Fibroblast of skin of right quadriceps (primary cell): ENCODE measurements at places on chromosomes 6 and 20.

DNA sequence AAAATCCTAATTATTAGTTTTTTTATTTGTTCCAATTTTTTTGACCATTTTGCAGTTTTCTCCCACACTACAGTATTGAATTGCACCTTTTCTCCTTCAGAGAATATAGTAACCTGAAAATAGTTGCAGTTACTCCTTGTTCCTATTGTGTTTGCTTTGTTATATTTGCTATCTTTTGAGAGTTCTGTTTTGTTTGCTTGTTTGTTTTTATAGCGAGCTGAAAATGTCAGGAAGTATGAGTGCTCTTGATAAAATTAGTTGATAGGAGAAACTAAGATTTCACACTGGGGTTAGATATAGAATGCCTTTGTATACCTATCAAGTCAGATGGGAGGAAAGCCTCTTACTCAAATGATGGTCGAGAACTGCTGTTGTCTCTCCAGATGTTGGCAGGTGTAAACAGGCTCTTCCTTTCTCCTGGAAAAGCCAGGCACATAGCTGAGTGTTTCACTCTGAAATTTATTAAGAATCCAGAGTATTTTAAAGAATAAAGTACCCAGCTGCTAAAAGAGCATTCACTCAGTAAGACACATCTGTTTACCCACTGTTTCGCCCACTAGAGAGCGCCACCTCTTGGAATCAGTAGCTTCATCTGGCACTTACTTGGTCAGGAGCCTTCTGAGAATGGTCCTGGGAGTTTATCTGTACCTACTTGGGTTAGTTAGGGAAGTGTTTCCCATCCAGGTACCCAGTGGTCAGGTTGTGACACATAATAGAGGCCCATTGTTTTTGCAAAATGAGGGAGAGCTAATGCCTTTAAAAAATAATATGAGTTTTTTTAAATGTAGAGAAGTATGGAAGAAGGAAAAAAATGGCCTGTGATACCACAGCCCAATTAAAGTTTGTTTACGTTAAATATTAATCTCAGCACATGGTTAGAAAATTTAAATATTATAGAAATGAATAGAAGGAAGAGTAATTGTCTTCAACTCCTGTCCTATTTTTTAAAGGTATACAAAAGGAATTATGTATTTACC is 11.2 kb downstream of the NT5DC1 start:
- peak; percentile 21 for DNase-seq

- DNase-seq = peak; percentile 76
Observed at GRCh38 chr20:51750037-51750769, 18.0 kb downstream of the ATP9A start.

GRCh38 chr20:17344790-17345189 is 118.0 kb downstream of the PCSK2 start:
- DNase-seq = no peak

- DNase-seq = no peak
Observed at GRCh38 chr20:18754030-18754652, 59.4 kb upstream of the SCP2D1 start.

- DNase-seq = no peak
Observed at GRCh38 chr6:35008858-35009257, 119.8 kb downstream of the ANKS1A start.

GRCh38 chr6:52538901-52539354 is 37.9 kb downstream of the TRAM2 start:
- DNase-seq = peak; percentile 97

GRCh38 chr6:4133941-4134838 is 1.2 kb downstream of the ECI2 start:
- DNase-seq = peak; percentile 19

DNA sequence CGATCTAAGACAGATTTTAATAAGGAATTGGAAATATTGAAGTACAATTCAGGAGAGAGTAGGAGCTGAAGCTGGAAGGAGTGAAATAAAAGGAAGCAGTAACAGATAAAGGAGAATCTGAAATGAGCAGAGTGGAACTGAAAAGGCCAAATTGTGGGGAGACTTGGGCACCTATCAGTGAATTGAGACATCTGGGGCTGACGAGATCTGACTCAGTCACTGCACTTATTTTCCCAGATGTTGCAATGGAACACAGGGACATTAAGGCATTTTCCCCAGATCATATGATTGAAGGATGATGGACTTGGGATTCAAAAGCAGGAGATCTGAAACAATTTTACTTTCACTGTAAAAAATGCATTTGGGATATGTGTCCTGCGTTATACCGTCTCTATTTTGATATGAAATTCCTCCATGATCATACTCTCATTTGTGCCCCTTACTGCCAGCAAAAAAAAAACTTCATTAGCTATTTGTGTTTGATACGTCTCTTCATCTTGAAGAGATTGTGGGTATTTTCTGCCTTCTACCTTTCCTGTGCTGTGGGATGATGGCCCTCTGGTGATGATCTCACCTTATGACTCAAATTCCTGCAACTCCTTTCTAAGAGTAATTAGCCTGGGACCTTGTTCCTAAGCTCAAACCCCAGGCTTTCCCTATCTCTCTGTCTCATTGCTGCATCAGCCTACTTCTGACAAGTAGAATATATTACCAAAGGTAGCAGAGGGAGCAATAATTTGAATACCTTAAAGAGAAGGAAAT is 278.5 kb upstream of the MAN1A1 start:
- peak; percentile 45 for DNase-seq

DNA sequence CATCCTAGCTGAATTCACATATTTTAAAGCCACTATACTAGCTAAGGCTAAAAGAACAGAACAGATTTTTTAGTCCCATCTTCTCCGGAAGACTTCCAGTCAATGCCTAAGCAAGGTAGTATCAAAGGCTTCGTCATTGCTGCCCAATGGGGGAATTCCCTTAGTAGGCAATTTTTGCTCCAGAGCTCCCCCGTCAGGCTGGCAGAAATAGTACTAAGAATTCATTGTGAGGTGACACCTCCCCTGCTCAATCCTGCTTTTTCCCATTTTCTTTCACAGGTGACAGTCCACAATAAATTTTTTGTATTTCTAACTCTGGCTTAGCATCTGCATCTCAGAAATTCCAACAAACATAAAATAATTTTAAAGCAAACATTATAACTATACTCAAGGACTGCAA is 52.8 kb upstream of the SRSF6 start:
- DNase-seq = no peak

DNA sequence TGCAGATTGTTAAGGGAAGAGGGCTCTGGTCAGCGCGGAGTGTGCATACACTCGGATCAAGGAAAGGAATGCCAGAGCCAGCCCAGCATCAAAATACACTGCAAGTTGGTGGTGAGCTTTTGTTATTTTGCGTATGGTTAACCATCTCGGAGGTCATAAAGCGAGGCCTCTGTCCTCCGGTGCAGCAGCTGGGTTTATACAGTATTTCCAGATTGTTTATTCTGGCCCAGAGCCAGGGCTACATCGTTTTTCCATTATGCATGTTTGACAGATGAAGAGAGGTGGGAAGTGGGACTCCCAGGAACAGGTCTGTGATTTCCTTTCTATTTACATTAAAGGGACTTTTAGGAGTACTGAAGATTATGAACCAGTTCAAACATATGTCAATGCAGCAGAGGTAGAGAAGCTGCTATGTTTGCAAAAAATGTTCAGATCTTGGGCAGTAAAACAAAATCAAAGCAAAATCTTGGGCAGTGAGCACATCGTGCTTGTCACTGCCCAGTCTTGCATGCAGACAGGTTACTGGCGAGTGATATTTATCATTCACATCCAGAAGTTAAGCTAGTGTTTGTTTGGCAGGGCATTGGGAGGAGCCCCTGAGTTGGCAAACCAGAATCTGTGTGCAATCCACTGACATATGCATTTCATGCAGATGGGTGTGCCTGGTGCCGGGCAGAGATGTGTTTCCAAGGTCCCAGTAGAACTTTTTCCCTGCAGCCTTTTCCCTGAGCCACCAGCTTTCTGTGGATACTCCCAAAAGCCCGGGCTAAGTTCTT is 256.3 kb upstream of the TAB2 start:
- peak; percentile 61 for DNase-seq

- peak; percentile 86 for DNase-seq
Observed at GRCh38 chr6:133587546-133588160, 301.3 kb upstream of the TCF21 start.

GRCh38 chr6:158219228-158219627 is 51.1 kb downstream of the GTF2H5 start:
- peak; percentile 92 for DNase-seq

GRCh38 chr6:10598084-10598960 is 77.2 kb downstream of the GCNT2 start:
- no peak for DNase-seq

DNA sequence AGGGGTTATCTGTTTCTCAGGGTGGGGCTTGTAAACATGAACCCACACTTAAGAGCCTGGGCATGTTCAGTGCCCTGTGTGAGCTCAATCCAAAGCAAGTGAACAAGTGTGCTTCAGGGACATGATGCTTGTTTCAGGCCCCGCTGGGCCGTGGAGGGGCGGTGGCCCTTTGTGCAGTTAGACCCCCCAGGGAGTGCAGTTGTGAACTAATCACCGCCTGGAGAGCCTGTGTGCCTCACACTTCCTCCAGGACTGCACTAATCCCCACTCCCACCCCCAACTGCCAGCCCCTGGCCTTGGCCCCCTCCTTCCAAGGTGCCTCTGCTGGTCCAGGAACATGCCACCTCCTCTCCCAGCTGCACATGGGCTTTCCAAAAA is 58.1 kb downstream of the RREB1 start:
- no peak for DNase-seq

GRCh38 chr6:11296449-11297375 is 64.2 kb upstream of the NEDD9 start:
- no peak for DNase-seq

GRCh38 chr6:62345446-62345845 is 59.4 kb upstream of the KHDRBS2 start:
- no peak for DNase-seq

DNA sequence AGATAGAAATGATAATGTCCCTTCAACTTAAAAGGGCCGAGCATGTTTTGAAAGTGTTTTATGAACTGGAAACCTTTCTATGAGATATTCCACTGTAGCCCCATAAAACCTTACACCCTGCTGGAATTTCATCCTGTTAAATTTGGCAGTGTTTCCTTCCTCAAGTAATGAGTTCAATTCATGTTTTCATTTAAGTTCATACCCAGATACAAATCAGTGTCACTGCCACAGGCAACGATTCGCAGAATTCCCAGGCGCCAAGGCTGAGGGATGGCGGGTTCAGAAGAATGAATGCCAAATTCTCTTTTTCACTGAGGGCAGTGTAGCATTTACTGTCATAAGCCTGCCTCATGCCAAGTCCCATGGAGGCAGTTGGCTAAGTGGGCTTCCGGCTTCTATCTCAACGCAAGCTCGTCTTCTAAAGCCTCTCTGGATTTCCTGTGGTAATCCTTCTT is 511.8 kb upstream of the ID4 start:
- DNase-seq = peak; percentile 42

DNA sequence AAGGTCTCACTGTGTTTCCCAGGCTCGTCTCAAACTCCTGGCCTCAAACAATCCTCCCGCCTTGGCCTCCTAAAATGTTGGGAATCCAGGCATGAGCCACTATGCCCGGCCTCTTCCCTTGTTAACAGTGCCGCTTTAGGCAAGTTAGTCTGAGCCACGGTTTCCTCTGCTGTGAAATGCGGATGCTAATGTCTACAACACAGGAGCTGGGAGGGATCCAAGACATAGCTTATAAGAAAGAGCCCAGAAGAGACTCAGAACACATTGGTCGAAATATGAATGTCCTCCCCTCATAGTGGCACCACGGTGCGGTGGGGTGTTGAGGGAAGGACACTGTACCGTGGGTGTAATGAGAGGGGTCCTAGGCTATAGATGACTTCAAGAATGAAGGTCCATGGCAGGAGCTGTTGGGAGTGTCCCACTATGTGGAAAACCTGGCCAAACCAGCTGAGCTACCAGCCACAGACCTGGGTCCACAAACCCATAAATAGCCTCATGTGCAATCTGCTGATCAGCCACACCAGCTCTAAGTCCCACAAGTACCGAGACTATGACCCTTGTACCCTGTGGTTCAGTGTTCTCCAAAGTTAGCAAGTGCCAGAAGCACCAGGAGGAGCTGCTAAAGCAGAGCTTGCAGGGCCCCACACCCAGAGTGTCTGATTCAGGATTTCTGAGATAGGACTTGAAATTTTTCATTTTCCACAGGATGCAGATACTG is 57.8 kb upstream of the ZFAND3 start:
- DNase-seq = no peak

- no peak for DNase-seq
Observed at GRCh38 chr20:4812641-4813075, 90.9 kb downstream of the PRND start.

GRCh38 chr20:18046535-18046934 is 11.2 kb downstream of the OVOL2 start:
- no peak for DNase-seq

- no peak for DNase-seq
Observed at GRCh38 chr6:106674541-106675229, 45.3 kb downstream of the QRSL1 start.
